Activated naive CD8-positive, alpha-beta T cell treated with anti-CD3 and anti-CD28 coated beads for 36 hours (primary cell): ENCODE measurements at places on chromosomes 4 and X. TPM values are rescaled to one million over a fixed set of nuclear protein-coding genes. Genes with fewer than 3 reads are reported as not detected.

- no peak overlapping the region for H3K4me3 ChIP-seq
- no peaks in the 10 kb centered on the region for H3K4me1 ChIP-seq
- no peak overlapping the region for H3K27ac ChIP-seq
- H3K36me3 ChIP-seq, result no peaks in the 10 kb centered on the region
- no peaks in the 10 kb centered on the region for H3K27me3 ChIP-seq
Observed at GRCh38 chr4:164203476-164203875, 550.5 kb upstream of the SMIM31 start.

DNA sequence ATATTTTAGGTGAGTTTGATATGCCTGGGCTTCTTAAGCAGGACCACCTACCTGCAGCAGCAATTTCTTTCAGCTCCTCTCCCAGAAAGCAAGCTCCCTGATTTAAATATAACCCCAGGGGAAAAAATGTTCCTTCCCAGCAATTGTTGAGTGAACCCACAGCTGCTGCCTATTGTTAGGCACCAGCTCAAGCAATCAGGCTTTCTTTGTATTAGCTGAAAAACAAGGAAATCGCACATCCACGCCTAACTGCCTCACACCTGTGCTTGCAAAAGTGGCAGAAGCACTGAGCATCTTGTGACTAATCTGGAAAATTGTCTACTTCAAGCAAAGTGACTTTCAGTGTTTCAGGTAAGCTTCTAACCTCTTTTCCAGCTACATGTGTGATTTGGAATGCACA is 432.2 kb downstream of the SMARCA1 start:
- no peaks in the 10 kb centered on the region for H3K27me3 ChIP-seq
- no peaks in the 10 kb centered on the region for H3K4me1 ChIP-seq
- no peaks in the 10 kb centered on the region for H3K36me3 ChIP-seq
- no peak overlapping the region for H3K27ac ChIP-seq
- H3K4me3 ChIP-seq, result no peak overlapping the region

Gene GLRB
- not detected for total RNA-seq

DNA sequence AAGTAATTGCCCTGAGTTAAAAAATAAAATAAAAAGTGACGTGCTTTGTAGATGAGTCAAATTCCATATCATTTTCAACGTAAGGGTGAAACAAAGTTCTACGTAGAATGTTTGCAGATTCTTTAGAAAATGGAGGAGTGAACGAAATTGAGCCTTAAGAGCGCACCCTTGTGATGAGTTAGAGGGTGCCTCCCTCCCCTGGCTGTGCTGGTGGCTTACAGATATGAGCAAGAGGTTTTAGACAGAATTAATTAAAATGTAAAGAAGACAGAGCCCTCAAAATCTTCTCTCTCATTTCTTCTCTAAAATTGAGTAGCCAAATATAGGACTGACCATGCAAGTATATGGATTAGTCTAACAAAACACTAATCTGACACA is 30.2 kb upstream of the LGI2 start:
- peaks cover 13% of the 10 kb centered on the region for H3K27me3 ChIP-seq
- H3K4me3 ChIP-seq, result no peak overlapping the region
- no peaks in the 10 kb centered on the region for H3K4me1 ChIP-seq
